ENCODE measurements at places on chromosomes 7 and 10. TPM values are rescaled to one million over a fixed set of nuclear protein-coding genes. Genes with fewer than 3 reads are reported as not detected.

DNA sequence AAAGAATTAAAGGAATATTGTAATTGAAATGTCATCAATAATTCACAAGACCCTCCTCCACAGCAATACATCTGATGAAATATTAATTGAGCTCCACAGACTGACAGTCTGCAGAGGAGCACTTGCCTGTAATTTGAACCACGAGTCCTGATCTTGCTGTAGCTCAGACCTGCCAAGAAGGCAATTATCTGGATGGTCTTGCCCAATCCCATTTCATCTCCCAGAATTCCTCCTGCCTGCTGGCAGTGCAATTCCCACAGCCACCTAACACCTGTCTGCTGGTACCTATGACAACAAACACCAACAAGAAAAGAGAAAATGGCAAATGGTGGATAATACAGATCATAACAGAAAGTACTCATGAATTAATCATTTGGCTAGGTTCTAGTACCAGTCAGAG lies 38.5 kb downstream of the ERCC6 start:
- DNase-seq, result no peak

DNA sequence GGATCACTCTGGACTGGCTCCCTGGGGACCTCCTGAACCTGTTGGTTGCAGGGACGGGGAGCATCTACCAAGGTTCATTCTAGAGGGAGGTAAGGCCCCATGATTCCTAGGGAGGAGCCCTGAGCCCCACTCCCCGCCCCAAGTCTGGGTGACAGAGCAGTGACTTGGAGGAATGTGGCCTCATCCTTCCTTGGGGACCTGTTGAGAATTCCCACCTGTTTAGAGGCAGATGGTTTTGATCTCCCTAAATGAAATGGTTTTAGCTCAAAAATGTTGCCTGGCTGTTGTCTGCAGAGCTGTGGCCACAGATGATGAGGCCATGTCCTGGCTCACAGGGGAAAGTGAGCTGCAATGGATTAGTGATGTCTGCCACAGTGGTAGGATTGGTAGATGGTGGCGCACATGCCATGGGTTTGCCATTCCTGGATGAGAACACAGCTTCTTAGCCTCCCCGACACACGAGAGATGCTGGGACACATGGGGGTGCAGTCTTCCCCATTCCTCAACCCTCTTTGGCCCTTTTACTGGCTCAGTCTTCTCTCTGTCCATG lies 12.3 kb downstream of the C10orf105 start:
- no peak for DNase-seq

DNA sequence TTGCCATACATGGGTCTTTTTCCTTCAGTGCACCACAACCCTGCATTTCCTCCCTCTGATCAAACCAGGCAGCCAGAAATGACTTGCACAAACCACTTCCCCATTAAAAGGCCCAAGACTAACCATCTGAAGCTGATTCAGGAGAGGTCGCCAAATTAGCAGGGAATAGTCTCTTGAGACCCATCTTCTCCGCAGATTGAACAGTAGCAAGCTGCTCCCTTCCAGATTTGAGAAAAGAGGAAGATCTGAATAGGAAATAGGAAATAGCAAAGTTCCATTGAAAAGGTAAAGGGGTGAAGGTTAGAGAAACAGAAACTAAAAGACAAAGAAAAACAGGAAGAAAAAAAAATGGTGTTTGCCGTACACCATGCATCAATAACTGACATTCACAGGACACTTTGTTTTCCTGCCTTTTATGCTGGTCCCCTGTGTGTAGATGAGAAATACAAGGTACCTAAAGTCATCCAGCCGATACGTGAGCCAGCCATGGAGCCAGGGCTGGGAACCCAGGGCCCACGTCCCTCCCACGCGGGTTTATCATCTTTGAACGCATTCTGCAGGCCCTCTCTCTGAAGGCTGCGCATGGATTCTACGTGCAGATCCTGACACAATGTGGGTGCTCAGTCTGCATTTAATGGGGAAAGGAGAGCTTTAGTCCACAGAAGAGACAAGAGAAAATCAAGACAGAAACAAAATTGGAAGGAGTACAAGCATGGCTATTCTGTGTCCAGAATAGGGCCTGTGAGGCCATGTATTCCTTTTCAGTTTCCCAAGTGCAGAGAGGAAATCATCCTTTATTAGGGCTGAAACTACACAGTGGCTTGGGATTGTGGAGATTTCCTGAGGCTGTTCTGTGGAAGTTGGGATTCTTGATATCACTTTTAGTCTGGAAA lies 268.4 kb upstream of the NPVF start:
- DNase-seq, result no peak

- no peak for DNase-seq
Measured at GRCh38 chr7:114789161-114789560, 132.7 kb upstream of the MDFIC start.

DNA sequence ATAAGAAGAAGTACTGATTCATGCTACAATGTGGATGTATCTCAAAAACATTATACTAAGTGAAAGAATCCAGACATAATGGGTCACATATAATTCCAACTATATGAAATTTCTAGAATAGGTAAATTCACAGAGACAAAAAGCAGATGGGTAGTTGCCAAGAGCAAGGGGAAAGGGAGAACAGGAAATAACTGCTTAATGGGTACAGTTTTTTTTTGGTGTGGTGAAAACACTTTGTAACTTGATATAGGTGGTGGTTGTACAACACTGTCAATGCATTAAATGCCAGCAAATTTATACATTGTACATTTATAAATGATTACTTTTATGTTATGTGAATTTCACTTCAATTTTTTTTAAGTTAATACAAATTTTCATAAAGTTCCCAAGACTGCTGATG lies 19.4 kb upstream of the LRRN3 start:
- no peak for DNase-seq

- no peak for DNase-seq
Measured at GRCh38 chr7:88155756-88156155, 64.1 kb downstream of the SRI start.

- DNase-seq, result no peak
Measured at GRCh38 chr7:30630986-30631385, 36.3 kb downstream of the GARS1 start.

GRCh38 chr10:116015583-116016333 lies 257.2 kb downstream of the GFRA1 start:
- no peak for DNase-seq

- DNase-seq, result no peak
Measured at GRCh38 chr10:103262229-103262628, 14.7 kb upstream of the INA start.

DNA sequence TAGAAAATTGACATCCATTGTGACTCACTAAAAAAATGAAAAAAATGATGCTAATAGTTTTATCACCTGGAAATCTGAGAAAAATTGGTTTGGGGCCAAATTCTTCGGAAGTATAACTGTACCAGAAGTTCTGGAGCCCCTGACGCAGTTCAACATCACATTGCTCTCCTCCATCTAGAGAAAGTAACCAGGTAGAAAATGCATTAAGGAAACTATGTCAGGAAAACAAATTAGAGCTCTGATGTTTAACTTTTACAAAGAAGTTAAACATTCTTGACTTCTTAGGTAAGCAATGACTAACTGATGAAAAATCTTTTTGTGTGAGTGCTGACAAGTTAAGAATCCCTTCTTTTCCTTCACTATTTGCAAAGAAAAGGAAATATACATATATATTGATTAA lies 61.1 kb upstream of the TMEM196 start:
- no peak for DNase-seq

DNA sequence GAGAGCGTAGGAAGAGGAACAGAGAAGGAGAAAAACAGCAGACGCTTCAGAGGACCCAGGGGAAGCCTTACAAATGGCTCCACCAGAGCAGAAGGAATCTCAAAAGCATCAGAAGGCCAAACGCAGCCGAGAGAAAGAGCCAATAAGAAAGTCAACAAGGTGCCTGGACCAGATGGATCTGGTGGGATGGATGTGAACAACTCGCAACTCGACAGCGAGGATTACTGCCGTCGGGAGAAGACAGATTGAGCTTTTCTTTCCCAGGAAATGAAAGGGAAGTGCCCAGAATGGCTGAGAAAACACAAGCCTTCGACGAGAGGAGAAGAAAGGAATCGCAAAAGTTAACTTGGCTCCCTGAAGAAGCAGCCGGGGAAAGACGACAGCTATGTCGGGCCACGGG lies 132.8 kb upstream of the MGMT start:
- DNase-seq, result peak; percentile 15

DNA sequence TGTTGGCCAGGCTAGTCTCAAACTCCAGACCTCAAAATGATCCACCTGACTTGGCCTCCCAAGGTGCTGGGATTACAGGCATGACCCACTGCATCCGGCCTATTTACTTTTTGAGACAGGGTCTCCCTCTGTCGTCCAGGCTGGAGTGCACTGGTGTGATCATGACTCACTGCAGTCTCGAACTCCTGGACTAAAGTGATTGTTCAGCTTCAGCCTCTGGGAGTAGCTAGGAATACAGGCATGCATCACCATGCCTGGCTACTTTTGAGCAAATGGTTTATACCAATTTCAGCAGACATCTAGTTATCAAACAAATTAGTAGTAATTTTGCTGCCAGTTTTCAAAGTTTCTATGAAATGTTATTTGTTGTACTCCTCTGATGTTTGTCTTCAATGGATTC lies 2.2 kb upstream of the WAC start:
- DNase-seq, result no peak

DNA sequence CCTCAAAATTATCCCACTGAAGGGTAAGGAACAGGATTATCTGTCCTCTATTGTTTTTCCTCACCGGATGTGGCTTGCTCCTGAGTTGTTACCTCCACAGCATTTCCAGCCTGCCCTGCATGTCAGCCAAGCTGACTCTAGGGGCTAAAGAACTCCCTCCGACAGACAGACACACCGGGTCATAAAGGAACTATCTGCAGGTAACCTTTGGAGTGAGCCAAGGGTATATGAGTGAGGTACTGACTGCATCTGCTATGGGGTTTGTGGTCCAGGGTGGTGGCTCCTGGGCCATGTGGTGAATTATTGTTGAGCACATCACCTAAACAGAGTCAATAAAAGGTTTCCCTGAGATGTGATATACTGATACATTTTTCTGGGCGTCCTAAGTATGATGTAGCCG lies 6.9 kb upstream of the KAZALD1 start:
- DNase-seq, result no peak

DNA sequence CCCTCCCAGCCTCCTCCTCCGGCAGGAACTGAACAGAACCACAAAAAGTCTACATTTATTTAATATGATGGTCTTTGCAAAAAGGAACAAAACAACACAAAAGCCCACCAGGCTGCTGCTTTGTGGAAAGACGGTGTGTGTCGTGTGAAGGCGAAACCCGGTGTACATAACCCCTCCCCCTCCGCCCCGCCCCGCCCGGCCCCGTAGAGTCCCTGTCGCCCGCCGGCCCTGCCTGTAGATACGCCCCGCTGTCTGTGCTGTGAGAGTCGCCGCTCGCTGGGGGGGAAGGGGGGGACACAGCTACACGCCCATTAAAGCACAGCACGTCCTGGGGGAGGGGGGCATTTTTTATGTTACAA lies 83.3 kb downstream of the PAX2 start:
- DNase-seq, result peak; percentile 70

GIMAP1 gene
- not detected for total RNA-seq

FANK1 gene
- total RNA-seq, result 12.5 TPM

GPR15LG gene
- total RNA-seq, result not detected

TFR2 gene
- total RNA-seq, result 0.34 TPM

HOXA9 gene
- total RNA-seq, result not detected

LRMDA gene
- total RNA-seq, result not detected

RASA4B gene
- 0.99 TPM for total RNA-seq

GALNT17 gene
- total RNA-seq, result 23.0 TPM

CEP55 gene
- total RNA-seq, result 57.7 TPM

CLDN15 gene
- total RNA-seq, result 4.6 TPM

PVRIG gene
- not detected for total RNA-seq

LRIT1 gene
- not detected for total RNA-seq
